T-cell (primary cell): ENCODE measurements at places on chromosomes 5 and 9. TPM values are rescaled to one million over a fixed set of nuclear protein-coding genes. Genes with fewer than 3 reads are reported as not detected.

DNA sequence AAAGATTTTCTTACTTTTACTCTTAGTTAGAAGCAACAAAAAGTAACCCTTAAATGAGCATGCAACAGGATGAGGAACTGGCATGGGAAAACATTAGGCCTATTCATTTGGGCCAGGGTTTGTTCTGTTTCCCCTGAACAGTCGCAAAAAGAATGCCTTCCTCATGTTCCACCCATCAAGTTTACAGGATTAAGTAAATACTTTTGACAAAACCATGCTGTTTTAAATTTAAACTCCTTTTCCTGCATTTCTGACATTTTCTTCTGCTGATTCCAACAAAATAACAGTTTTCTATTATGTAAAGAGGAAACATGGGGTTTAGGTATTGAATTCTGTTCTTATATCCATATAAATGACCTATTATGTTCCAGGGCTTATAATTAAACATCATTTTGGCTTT is 236.6 kb upstream of the ACTBL2 start:
- H3K4me1 ChIP-seq, result no peaks in the 10 kb centered on the region
- no peak overlapping the region for H3K4me3 ChIP-seq
- no peak overlapping the region for H3K27ac ChIP-seq
- no peaks in the 10 kb centered on the region for H3K27me3 ChIP-seq
- no peak for DNase-seq

DNA sequence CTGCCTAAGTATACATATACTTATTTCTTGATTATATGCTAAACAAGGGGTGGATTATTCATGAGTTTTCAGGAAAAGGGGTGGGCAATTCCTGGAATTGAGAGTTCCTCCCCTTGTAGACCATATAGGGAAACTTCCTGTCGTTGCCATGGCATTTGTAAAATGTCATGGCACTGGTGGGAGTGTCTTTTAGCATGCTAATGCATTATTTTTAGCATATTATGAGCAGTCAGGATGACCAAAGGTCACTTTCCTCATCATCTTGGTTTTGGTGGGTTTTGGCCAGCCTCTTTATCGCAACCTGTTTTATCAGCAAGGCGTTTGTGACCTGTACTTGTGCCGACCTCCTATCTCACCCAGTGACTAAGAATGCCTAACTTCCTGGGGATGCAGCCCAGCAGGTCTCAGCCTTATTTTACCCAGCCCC is 80.9 kb downstream of the ALDH7A1 start:
- H3K4me3 ChIP-seq, result no peak overlapping the region
- H3K4me1 ChIP-seq, result peaks cover 9% of the 10 kb centered on the region
- no peak for DNase-seq
- H3K27ac ChIP-seq, result no peak overlapping the region
- H3K27me3 ChIP-seq, result no peaks in the 10 kb centered on the region

DNA sequence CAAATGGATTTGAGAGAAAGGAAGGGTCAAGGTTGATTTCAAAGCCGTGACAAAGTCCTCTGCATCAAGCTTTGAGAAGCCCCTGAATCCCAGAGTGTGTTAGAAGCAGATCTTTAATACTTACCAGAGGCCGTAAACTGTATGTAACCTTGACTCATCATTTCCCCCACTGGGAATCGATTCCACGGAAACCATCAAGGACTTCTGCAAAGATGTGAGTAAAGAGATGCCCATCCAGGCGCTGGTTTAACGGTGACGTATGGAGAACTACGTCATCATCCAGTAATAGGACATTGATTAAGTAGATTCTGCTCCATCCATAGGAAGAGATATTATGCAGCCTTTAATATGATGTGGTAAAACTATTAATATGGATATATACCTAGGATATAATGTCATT is 1.6 kb downstream of the RNF183 start:
- no peak overlapping the region for H3K4me3 ChIP-seq
- DNase-seq, result no peak
- no peak overlapping the region for H3K27ac ChIP-seq
- H3K36me3 ChIP-seq, result no peaks in the 10 kb centered on the region
- no peaks in the 10 kb centered on the region for H3K4me1 ChIP-seq

DNA sequence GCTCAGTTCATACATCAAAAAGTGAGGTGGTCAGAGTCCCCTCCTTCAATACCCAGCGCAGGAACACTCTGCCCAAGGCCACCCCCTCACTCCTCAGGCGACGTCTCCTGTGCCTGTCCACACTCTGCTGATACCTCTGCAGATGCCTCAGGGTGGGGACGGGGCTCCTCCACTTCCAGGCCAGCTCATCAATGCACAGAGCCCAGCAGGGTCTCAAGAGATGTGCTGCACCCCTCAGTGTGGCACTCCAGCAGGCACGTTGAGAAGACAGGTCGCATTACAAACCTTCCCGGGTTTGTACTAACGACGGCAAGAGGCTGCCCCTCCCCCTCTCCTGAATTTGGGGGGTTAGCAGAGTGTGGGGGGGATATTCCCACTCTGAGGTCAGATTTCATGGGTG is 128.5 kb downstream of the ZNF354C start:
- H3K27ac ChIP-seq, result no peak overlapping the region
- H3K27me3 ChIP-seq, result peaks cover 21% of the 10 kb centered on the region
- no peak overlapping the region for H3K4me3 ChIP-seq
- no peak for DNase-seq
- no peaks in the 10 kb centered on the region for H3K36me3 ChIP-seq
- no peaks in the 10 kb centered on the region for H3K4me1 ChIP-seq

DNA sequence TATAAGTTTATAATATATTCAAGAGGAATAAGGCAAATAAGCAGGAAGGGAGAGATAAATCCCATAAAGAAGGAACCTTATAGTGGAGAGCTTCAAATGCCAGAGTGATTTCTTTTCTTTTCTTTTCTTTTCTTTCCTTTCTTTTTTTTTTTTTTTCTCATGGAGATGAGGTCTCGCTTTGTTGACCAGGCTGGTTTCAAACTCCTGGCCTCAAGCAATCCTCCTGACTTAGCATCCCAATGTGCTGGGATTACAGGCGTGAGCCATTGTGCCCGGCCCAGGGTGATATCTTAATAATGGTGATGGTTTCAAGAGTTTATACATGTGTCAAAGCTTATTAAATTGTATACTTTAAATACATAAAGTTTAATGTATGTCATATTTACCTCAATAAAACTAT is 19.6 kb upstream of the FOCAD start:
- no peak overlapping the region for H3K4me3 ChIP-seq
- H3K4me1 ChIP-seq, result no peaks in the 10 kb centered on the region
- H3K27ac ChIP-seq, result no peak overlapping the region
- DNase-seq, result no peak
- no peaks in the 10 kb centered on the region for H3K36me3 ChIP-seq
- no peaks in the 10 kb centered on the region for H3K27me3 ChIP-seq

DNA sequence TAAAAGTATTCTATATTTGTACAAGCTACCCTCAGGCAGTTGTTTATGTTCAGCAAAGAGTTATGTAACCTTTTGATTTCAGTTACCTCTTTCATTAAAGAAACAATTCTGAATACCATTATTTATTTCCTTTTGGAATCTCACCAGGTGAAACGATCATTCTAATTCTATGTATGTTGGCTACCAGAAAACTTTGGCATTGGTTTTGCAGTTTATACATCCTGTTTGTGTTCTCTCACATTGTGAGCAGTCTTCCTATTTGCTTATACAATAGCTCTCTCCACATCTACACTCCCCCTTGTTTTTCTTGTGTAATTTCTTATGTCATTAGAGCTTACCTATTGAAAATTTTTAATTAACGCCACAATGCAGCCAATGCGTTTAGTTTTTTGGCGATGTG is 276.0 kb upstream of the MPDZ start:
- H3K4me1 ChIP-seq, result no peaks in the 10 kb centered on the region
- H3K27ac ChIP-seq, result no peak overlapping the region
- H3K36me3 ChIP-seq, result no peaks in the 10 kb centered on the region
- no peak for DNase-seq

PCDHA3 gene
- total RNA-seq, result not detected

EPB41L4B gene
- not detected for total RNA-seq
